Stimulated activated CD4-positive, alpha-beta T cell treated with anti-CD3 and anti-CD28 coated beads, TNF-alpha, amount 100 ng/mL, for 4 hours (primary cell): ENCODE measurements at places on chromosomes 7 and 10.

GRCh38 chr10:124721330-124722045, 22.7 kb downstream of the FAM53B start:
- DNase-seq, result no peak

- no peak for DNase-seq
Observed at GRCh38 chr10:63262430-63263073, 129.4 kb downstream of the NRBF2 start.

DNA sequence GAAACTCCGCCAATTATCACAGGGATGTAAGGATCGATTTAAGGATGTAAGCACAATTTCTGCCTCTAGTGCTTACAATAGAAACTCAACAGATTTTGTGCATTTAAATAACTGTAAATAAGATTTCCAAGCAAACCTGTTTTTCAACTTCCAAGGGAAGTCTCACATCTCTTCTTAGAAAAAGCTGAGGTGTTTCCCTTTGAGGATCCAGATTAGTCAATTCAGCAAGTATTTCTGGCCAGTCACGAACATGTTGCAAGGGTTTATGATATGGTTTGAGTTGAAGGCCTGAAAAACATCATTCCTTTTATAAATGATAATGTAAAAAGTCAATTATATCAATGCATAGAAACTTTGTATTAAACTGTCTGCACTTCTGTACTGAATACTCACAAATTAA, 23.9 kb downstream of the KRIT1 start:
- DNase-seq, result no peak

GRCh38 chr7:17406738-17407137, 108.3 kb downstream of the AHR start:
- no peak for DNase-seq

DNA sequence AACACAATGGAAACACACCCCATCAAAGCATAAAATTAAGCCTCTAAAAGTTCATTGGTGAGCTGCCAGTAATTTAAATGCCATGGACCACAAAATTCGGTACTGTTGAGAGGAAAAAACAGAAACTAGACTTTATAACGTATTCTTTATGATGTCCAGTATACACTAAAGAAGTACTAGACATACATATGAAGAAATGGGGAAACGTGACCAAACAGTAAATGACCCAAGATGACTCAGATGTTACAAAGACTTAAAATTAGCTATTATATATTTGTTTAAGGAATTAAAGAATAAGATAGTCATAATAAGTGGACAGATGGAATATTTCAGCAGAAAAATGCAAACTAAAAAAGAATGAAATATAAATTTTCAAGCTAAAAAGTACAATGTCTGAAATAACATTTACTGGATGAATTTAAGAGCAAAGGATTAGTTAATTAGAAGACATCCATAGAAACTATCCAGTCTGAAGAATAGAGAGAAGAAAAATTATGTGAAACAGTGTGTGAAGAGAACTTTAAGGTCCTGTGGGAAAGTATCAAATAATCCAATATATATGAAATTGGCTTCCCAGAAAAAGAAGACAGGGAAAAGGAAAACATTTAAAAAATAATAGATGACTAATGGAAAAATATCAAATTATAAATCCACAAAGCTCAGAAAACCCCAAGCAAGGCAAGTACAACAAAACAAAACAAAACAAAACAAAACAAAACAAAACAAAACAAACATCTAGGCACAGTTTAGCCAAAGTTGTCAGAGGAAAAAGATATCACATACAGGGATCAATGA, 69.4 kb downstream of the SAMD9 start:
- DNase-seq, result no peak

DNA sequence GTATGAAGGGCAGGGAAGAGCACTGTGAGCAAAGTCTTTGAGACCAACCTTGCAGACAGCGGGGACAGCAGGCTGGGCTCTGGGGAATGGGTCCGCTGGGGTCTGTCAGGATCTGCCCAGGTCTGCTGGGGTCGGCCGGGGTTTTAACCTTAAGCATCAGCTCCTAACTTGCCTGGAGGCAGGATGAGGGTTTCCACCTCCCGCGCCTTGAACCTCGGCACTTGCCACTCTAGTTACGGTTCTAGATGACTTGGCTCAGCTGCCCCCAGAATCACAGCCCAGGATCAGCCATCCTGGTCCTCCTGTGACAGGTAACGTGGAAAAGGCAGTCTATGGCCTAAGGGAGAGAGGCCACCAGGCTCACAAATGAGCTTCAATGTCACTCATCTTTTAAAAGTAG, 50.4 kb upstream of the CACUL1 start:
- DNase-seq, result no peak

DNA sequence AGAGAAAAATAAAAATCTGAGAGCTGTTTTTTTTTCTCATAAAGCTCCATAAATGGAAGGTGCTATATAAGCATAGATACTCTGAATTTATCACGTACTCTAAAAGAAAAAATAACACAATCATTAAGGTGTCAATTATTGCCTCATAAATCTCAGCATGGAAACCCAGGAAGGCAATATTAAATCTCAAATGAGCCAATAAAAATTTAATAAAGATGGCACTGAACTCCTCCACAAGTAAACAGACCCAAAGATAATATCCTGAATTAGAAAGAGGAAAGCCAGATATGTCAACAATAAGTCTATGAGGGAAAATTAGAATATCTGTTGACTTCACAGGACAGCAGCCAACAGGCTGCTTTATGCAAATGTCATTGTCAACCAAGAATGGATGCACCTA, 66.5 kb downstream of the CDK6 start:
- DNase-seq, result no peak

- DNase-seq, result no peak
Observed at GRCh38 chr10:35352512-35352911, 16.2 kb downstream of the CCNY start.
